ENCODE measurements at places on chromosomes 2 and 18.

DNA sequence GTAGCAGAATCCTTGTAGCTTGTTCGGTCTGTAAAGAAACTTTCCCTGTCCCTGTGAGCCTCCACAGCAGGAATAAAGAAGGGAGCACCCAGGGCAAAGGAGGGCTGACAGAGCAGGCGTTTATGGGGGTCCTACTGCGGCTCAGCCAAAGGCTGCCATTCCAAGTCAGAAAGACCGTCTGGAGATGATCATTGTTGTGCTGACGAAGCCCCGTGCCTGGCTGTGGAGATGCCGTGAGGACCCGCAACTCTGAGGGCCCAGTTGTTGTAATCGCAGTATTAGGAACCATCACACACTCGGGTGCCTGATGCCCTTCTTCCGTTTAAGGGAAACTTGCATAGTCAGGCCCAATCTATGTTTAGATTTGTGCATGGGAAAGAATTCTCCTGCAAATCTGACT lies 16.9 kb upstream of the VWA3B start:
- DNase-seq = no peak

DNA sequence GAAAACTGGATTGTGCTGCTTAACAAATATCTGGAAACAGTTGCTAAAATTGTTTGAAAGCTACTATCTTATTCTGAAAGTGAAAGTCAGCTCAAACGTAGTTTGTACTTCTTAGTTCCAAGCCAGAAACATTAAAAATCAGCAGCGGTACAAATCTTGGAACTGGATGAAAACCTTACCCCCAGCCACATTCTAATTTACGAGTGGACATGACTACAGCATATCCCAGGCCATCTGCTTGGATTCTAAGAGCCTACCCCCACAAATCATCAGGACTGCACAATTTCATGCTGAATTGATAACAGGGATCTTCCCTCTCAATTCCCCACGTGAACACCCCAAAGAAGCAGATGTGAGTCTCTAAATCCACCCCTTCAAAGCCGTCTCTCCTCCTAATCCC lies 158.7 kb upstream of the NCKAP5 start:
- DNase-seq = no peak

DNA sequence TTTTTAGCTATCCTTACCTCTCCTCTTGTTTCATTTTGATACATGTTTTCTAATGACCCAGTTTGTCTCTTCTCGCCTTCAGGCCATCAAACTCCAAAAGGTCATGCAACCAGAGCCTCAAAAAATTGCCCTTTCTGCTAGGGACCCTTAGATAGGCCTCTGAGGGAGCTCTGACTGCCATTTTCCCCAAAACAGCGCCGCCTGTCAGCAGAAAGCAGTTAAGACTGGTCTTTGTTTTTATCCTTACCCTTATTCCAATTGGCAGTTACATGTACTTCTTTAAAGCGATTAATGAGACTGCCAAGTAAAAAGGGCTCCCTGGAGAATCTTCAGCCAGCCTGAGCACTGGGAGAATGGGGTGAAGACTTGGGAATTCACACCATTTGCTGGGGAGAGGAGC lies 55.1 kb upstream of the RIT2 start:
- no peak for DNase-seq

DNA sequence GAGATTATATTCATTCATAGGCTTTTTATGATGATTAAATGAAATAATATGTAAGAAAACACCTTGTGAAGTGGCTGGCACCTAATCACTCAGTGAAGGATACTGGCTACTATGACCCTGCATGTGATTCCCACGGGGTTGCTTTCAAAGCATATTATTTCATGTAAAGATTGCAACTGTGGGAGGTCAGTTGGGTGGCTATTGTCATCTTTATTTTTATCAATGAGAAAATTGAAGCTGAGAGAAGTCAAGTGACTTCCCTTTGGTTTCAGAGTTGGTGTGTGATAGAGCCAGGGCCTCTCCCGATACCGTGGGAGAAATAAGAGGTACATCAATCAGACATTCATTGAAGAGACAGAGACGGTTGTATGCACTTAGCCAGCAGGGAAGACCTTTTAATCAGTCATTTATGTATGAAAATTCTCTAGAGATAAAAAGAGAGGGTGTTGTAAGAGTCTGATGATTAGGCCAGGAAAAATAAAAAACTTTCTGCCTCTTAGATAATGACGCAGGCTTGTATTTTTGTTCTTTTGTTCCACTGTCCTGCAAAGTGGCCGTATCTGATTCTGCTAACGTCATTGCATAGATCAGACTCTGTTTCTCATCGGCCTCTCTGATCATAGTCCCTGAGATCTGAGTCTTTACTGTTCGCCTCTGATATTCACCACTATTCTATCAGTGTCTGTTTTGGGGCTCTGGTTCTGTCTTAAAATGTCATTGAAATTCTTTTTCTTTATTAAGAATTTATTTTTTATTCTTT lies 50.5 kb downstream of the QPCT start:
- no peak for DNase-seq

DNA sequence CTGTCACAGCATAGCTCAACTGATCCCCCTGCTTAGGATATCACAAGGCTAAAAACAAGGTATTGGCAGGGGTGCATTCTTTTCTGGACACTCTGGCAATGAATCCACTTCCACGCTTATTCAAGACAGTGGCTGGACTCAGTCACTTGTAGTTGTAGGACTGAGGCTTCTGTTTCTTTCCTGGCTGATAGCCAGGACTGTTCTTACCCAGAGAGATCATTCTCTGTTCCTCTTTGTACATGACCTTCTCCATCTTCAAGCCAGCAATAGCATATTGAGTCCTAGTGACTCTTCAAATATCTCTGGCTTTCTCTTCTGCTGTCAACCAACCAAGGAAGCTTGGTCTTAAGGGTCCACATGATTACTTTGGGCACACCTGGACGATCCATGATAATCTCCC lies 241.3 kb downstream of the RBM43 start:
- DNase-seq = no peak

DNA sequence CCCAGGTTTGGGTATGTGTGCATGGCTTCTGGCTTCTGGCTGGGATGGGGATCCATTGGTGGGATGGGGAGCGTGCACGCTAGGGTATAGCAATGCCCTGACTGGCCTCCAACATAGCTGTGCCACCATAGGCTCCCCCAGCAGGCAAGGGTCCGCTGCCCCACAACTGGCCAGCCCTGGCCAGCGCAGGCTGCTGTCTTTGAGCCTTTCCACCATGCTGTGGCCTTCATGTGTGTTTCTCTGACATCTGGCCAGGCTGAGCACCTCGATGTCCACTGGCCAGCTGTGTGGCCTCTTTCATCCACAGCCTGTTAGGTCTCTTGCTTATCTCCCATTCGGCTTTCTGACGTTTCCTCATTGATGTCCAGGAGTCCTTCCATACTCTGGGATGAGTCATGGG lies 231.3 kb downstream of the NDUFA10 start:
- no peak for DNase-seq

DNA sequence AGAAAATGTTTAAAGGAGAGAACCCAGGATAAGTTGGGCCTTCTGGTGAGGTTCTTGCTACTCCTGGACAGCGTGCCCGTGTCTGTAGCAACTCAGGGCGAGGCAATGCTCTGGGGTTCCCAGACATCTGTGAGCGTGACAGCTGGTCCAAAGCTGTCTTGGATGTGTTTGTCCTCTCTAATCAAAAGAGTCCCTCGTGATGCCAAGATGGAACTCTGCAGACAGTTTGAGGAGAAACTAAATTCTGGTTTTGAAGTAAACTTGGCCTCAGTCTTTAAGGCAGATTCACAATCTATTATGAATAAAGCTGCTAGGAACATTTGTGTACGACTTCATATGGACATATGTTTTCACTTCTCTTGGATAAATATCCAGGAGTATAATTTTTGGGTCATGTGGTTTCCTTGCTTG lies 47.3 kb downstream of the TMEM17 start:
- DNase-seq = no peak

DNA sequence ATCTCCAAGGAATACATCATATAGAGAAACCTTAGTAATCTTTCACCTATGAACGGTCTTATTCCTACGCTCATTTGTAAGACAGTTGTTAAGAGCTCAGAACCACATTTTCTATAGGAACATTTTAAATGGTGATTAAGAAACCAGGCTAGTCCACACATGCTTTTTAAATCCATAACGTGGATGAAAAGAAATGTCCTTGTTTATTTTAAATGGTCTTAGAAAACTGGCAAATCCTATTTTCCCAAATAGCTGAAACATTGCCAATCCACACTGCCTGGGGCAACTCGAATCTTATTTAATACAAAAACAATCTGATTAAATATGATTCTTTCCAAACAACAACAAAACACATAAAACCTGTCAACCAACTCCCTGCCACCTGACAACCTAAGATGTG lies 23.7 kb downstream of the METTL8 start:
- DNase-seq = no peak

DNA sequence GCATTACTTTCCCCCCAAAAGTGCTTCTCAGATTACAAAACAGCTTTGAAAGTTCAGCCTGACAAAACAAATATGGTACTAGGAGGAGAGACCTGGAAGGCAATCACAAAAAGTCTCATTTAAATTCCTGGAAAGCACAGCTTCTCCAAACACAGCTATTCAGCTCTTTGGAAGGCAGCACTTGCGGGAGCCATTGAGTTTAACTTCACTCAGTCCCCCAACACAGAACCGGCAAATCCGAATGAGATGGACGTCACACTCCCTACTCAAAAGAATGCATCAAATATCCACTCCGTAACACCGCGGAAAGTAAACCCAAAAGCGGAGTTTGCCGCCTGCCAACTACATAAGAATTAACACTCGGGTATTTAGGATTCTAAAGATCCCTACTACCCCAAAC lies 638 bp downstream of the ST6GAL2 start:
- DNase-seq = no peak

GRCh38 chr2:105678346-105678745 lies 66.4 kb upstream of the NCK2 start:
- no peak for DNase-seq

- DNase-seq = no peak
Measured at GRCh38 chr2:67445652-67446268, 48.6 kb downstream of the ETAA1 start.
